ENCODE measurements at places on chromosomes 4 and X.
A peak's percentile ranks its signal among the peaks of the same experiment; 100 is the strongest.

- DNase-seq: no peak
Observed at GRCh38 chrX:154018518-154019060, 1.1 kb downstream of the IRAK1 start.

DNA sequence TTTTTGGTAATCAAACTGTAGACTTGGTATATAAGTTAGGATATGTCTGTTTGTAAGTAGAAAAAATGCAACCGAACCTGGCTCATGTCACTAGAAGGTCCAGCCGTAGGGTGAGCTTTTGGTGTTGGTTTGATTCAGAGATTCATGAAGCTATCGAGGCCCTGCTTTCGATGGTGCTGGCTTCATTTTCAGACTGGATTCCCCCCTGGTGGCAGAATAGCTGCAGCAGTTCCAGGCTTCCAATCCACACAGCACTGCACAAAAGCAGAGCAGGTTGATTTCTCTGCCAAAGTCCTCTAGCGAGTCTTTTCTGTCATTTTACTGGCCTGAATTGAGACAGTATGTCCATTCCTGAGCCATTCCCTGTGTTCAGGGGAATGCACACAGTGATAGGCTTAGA is 33.1 kb downstream of the PDK3 start:
- DNase-seq: no peak

DNA sequence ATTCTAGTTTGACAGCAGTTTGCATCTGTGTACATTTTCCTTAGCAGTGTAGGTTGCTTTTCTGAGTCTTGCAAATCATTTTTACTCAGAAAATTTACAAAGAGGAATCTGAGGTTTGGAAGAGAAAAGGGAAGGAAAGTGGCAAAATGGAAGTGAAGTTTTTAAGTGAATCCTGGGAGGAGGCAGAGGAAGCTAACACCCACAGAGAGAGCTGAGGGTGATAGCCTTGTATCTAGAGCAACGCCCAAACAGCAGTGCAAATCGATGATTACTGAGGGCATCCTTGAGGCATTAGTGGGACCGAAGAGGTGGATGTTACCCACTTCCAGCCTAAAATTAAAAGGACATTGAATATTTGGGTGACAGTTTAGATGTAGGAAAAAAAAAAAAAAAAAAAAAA is 31.8 kb downstream of the KLF3 start:
- no peak for DNase-seq

DNA sequence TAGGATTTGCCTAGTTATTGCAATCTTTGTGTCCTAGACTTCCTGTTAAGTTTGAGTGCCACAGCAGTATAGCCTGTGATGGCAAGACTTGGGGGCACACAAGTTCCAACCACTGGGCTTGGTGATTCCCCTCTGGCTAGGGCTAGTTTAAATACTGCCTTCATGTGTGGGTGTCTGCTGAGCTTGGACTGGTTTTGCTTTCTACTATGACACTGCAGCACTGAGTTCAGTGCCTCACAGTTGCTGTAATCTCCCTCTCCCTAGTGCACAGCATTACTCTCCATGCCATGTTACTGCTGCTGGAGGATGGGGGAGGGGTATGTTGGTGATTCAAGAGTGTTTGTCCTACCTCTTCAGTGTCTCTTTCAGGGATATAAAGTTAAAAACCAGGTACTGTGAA is 379.6 kb downstream of the IL15 start:
- DNase-seq: no peak

DNA sequence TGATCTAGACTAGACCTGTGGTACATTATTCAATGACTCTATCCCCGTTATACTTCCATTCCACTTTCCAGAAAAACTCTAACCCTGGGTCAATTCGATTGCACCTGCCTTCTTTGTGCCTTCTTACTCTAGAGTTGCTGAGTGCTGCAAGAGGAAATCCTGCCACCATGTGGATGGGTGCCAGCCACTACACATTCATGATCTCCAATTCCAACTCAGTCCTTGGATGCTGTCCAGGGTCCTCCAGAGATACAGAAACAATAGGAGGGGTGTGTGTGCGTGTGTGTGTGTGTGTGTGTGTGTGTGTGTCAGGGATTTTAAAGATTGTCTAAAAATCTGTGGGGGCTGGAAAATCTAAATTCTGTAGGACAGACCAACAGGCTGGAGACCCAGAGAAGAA is 42.9 kb upstream of the INTS6L start:
- peak; percentile 3 for DNase-seq

DNA sequence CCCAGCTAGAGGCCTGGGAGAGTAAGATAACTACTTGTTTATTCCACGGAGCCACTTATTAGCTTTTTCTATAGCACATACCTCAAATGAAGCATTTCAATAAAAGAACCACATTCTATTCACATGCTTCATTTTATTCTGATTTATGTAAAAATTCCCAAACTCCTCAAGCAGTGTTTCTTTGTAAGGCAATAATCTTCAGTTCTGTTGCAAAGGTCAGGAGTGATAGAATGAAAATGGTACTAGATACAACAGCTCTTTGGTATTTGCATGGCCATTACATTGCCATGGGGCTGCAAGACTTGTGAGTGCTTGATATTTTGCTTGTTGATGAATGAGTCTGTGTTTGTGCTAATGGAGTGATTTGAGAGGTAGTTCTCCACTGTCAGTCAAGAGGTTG is 39.4 kb downstream of the AR start:
- no peak for DNase-seq

DNA sequence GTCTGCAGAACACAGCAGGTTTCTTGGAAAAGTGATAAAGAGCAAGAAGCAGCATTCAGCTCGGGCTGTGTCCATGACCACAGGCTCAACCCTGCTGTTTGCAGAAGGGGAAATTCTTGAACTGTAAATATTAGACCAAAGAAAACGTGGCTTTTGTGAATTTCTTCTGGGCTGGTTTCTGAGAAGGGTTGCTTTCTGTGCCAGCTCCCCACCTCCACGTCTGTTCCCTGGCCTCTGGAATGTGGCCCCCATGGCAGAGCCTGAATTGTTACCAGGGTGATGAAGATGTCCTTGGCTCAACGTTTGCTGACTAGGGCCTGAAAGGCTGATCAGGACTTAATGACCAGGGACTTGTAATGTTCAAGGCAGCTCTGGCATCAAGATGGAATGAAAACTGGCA is 116.0 kb downstream of the CPEB2 start:
- no peak for DNase-seq

DNA sequence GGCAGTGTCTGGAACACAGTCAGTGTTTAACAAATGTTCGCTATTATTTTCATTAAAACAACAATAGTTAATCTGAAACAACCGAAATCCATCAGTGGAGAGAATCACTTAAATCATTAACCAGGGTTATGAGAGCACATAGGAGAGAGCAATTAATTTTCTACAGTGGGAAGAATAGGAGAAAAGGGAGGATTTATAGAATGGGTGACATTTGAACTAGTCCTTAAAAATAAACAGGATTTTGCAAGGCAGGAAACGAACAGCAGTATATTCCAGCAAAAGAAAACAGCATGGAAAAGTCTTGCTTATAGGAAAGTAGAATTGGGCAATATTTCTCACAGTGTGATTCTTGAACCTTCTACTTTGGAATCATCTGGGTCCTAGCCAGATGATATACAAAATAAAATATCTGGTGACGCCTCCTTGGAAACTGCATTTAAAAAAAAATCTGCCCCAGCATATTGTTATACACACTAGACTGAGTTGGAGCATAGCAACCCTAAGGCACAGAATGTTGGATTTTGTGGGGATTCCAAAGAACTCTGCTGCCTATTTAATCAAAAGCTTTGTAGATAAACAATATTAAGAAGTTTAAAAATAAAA is 56.1 kb downstream of the INTS12 start:
- no peak for DNase-seq

GRCh38 chr4:37780444-37781130 is 45.9 kb upstream of the PGM2 start:
- DNase-seq: peak; percentile 5

DNA sequence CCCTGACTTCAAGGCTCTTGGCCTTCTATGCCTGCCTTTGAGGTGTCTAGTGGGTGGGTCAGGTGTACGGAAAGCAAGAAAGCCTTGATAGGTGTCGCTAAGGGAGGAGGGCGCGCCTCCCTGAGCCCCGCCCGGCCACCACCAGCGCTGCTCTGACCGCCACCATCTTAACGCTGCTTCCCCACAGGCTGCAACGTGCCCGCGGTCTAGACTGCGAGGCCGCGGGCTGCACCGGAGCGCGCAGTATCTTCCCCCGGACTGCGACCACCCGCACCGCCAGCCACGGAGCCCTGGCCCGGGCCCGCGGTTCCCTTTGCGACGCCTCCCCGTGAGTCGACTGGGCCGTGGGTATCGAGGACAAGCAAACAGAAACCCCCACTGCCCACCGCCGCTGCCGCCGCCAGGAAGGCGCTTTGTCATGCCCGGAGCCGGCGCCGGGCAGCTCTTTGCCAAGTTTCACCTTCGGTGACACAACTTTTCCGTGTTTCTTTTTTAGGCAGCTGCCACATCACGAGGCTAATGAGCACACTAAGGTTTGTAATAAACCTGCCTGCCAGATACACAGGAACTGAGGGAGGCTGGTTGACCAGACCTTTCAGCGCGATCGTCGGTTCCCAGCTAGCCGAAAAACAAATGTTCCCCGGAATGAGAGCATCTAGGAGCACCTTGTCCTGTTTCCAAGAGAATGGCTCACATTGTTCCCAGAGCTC is 335.8 kb upstream of the F9 start:
- no peak for DNase-seq

GRCh38 chr4:19248023-19248422 is 1003.7 kb upstream of the SLIT2 start:
- no peak for DNase-seq

DNA sequence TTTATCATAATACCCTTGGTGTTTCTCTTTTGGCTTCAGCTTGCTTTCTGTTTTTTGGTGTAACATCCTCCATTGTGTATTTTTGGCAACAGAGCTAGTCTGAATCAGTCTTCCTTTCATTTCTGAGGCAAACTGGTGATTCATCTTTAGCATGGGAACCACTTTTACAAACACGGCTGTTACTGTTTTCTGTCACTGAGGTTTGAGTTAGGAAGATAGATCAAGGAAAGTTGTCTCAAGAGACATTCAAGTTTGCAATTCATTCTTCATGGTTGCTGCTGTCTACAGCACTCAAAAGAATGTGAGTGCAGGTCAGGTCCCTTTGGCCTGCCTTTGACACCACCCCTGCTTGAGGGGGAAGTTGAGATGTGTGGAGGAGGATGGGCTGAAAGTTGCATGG is 36.3 kb downstream of the IL21 start:
- DNase-seq: no peak

Data from stimulated activated CD8-positive, alpha-beta memory T cell treated with anti-CD3 and anti-CD28 coated beads, Interleukin-15, amount 100 ng/mL, for 4 hours (primary cell).